ENCODE measurements at places on chromosomes 3 and 15. TPM values are rescaled to one million over a fixed set of nuclear protein-coding genes. Genes with fewer than 3 reads are reported as not detected.
A peak's percentile ranks its signal among the peaks of the same experiment; 100 is the strongest.

The TFDP2 gene
- 31.9 TPM for total RNA-seq

The CPNE9 gene
- total RNA-seq, result not detected

The GADL1 gene
- total RNA-seq, result not detected

The ABI3BP gene
- not detected for total RNA-seq

The PP2D1 gene
- total RNA-seq, result not detected

The BNC1 gene
- total RNA-seq, result not detected

DNA sequence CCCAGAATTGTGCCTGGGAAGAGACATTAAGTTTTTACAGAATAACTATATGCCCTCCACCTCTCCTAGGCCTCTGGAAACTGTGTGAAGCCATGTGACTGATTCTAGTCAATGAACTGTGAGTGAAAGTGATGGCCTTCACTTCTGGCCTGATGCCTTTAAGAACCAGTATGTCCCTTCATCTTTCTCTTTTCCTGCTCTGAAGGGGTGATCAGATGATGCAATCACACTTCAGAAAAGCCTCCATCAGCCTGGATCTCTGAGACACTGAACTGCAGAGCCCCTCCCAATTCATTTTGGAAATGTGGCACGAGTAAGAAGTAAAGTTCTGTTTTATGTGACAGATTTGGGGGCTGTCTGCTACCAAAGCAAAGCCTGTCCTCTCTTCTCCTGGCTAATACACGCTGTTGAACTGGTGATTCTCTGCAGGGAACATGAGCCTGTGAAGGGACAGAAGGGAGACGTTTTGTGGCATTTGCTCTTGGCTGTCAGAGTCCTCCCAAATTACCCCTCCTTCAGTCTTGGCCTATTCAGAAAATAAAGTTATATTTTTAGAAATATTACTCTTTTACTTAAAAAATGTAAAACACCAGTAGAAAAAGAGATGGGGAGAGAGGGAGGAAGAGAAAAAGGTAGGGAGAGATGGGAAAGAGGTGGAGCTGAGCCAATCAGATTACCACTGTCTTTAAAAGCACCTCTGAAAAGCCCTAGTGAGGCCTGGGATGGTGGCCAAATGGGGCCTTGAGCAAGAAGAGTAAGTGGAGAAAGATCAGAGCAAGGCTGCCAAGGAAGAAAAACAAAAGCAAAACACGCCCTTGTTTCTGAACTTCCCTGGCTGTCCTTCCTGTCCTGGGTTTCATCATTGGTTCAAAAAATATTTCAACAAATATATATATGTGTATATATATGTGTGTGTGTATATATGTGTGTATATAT lies 40.9 kb upstream of the RYK start:
- H3K27me3 ChIP-seq, result peaks cover 5% of the 10 kb centered on the region
- no peaks in the 10 kb centered on the region for H3K36me3 ChIP-seq
- H3K4me3 ChIP-seq, result no peak overlapping the region

- H3K27ac ChIP-seq, result no peak overlapping the region
- DNase-seq, result no peak
- H3K36me3 ChIP-seq, result no peaks in the 10 kb centered on the region
- no peak overlapping the region for H3K4me3 ChIP-seq
- H3K4me1 ChIP-seq, result no peaks in the 10 kb centered on the region
These were observed 412.8 kb upstream of the TGFBR2 start for GRCh38 chr3:30193625-30194044.

- DNase-seq, result no peak
- peaks cover 2% of the 10 kb centered on the region for H3K36me3 ChIP-seq
- H3K4me1 ChIP-seq, result peaks cover 6% of the 10 kb centered on the region
These were observed 455 bp upstream of the TRPM1 start for GRCh38 chr15:31102039-31102321.

- no peak for DNase-seq
- no peaks in the 10 kb centered on the region for H3K27me3 ChIP-seq
- no peak overlapping the region for H3K4me3 ChIP-seq
These were observed 92.9 kb downstream of the GPR156 start for GRCh38 chr3:120192159-120192558.

DNA sequence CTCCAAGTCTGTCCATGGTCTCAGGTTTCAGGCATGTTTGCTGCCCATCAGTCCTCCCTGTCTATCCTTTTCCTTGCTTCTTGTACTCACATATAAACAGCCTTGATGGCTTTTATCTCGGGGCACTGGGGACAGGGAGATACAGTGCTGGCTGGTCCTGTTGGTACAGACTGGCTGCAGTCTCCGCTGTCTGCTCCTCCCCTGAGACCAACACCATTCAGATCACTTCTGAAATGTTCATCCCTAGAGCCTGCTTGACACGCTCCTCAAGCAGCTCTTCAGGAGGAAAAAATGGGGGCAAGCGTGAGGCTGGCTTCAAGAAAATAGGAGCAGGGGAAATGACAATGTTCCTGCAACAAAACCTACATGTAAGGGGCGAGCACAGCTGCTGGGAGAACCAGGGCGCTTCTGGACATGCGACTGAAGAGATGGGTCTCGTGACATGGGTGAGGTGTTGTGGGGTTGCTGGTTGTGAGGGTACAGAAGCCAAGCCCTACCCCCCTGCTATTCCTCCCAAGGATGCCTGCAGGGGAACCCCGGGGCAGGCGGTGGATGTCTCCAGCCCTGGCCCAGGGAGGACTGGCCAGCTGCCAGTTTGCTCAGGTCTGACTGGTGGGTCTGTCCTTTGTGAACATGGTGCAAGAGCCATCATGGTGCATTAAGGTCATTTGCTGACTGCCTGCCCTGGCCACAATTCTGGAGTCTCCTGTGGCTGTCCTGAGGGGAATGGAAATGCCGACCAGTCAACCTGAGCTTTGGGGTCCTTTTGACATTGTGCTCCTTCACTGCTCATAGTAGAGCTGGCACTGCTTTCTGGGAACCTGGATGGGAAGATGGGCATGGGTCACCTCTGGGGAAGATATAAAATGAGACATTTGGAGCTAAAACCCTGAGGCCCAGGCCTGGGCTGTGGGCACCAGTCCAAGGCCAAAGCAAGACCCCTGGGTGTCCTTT lies 40.1 kb downstream of the KY start:
- no peak overlapping the region for H3K27ac ChIP-seq
- peaks cover 6% of the 10 kb centered on the region for H3K4me1 ChIP-seq
- H3K27me3 ChIP-seq, result peaks cover 56% of the 10 kb centered on the region
- no peak for DNase-seq

- no peak for DNase-seq
- H3K27ac ChIP-seq, result no peak overlapping the region
- peaks cover 20% of the 10 kb centered on the region for H3K4me1 ChIP-seq
- no peak overlapping the region for H3K4me3 ChIP-seq
- H3K27me3 ChIP-seq, result peaks cover 46% of the 10 kb centered on the region
These were observed 105.6 kb upstream of the HES1 start for GRCh38 chr3:194030372-194030771.

DNA sequence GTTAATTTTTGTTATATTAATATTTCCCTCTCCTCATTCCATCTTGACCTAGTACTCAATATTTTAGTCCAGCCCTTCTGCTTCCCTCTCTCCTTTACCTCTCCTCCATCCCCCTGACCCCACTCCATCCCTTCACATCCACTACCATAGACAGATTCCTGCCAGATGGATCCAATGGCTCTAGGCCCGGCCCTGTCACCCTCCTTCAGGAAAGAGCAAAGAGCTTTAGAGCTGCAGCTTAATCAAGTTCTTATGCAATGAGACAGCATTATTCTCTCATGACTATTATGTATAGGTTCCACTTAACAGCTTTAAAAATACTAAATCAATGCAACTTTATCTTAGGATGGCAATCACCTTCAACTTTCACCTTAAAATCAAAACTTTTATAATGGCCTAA lies 200.7 kb upstream of the TTC14 start:
- no peak overlapping the region for H3K27ac ChIP-seq
- no peak for DNase-seq
- peaks cover 2% of the 10 kb centered on the region for H3K4me1 ChIP-seq
- H3K36me3 ChIP-seq, result no peaks in the 10 kb centered on the region

GRCh38 chr15:73996267-73996666 lies 1.8 kb downstream of the PML start:
- no peak for DNase-seq
- peak overlapping the region; percentile 99 for H3K27ac ChIP-seq
- peaks cover 5% of the 10 kb centered on the region for H3K36me3 ChIP-seq
- H3K4me1 ChIP-seq, result peaks cover 52% of the 10 kb centered on the region
- no peaks in the 10 kb centered on the region for H3K27me3 ChIP-seq

GRCh38 chr3:70539908-70540307 lies 227.5 kb upstream of the MDFIC2 start:
- no peak overlapping the region for H3K27ac ChIP-seq
- H3K27me3 ChIP-seq, result peaks cover 44% of the 10 kb centered on the region
- H3K36me3 ChIP-seq, result peaks cover 2% of the 10 kb centered on the region

DNA sequence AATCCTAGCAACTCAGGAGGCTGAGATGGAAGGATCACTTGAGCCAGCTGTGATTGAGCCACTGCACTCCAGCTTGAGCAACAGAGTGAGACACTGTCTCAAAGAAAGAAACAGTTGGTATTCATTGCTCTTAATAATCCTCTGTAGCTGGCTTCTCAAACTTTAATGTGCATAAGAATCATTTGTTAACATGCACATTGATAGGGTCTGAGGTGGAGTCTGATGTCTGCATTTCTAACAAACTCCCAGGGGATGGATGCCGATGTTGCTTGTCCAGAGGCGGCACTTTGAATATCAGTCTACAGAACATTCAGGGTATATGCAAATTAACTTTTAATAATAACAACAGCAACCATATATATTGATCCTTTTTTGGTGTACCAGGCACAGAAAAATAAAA lies 39.9 kb downstream of the NKIRAS1 start:
- H3K4me3 ChIP-seq, result no peak overlapping the region
- H3K27me3 ChIP-seq, result no peaks in the 10 kb centered on the region
- peaks cover 28% of the 10 kb centered on the region for H3K4me1 ChIP-seq
- H3K27ac ChIP-seq, result peak overlapping the region; percentile 56

- no peak overlapping the region for H3K27ac ChIP-seq
- H3K4me1 ChIP-seq, result no peaks in the 10 kb centered on the region
- no peak overlapping the region for H3K4me3 ChIP-seq
- H3K36me3 ChIP-seq, result no peaks in the 10 kb centered on the region
- H3K27me3 ChIP-seq, result no peaks in the 10 kb centered on the region
- DNase-seq, result no peak
These were observed 303.3 kb downstream of the ARRDC4 start for GRCh38 chr15:98263787-98264186.

DNA sequence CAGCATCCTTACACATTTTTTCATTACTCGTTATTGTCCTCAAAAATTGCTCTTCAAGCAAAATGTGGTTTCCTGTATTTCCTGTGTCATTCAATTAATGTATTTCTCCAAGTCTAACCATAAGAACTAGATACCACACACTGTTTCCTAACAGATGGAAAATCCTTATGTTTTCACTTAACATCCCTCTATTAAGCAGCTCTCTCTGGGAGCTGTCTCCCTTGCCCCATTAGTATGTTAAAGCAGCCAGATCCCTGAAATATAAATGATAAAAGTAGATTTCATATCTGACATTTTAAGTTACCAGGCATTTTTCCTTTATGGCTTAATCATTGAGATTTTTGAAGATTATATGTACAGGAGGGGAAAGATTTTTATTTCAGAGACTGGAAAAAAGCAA lies 15.9 kb downstream of the PFN2 start:
- no peaks in the 10 kb centered on the region for H3K27me3 ChIP-seq
- H3K4me3 ChIP-seq, result no peak overlapping the region
- no peak overlapping the region for H3K27ac ChIP-seq
- DNase-seq, result no peak

DNA sequence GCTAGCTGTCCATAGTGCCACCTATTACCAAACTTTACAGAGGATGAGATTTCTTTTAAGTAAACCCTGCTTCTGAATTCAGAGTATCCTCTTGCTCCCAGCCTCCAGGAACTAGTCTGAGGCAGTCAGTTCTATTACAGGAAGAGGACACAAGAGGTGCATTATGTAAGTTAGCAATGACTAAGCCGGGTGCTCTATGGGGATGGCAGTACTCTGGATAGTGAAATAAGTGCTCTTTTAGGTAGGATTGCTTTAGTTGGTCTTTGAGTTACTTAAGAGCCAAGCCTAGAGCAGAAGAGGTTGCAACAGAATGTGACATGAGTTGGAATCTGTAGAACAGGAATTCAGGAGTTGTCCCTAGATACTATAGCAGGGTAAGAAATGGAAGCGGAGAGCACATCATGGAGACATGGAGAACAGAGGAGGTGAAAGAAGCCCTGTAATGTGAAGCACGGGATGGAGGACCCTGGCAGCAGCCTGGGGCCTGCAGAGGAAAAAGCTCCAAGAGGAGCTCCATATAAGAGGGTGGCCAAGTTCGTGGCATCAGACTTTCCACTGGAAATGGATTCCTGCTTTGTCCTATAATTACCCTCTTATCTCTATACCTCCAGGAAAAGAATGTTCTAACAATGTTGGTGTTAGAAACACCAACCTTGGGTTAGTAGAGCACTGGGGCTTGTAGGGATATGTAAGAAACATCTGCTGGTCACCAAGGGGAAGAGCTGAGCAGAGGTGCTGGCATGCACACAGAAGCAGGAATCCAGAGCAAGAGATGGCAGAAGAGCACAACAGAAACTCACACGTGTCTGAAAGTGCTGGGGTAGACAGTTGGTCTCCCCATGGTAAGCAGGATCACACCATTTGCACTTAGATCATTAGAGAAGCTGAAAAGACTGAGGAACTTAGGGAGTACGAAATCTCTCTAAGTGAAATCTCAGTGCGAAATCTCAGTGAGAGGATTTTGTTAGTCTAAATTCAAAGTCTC lies 851.1 kb downstream of the FHIT start:
- no peaks in the 10 kb centered on the region for H3K4me1 ChIP-seq
- peaks cover 5% of the 10 kb centered on the region for H3K27me3 ChIP-seq
- H3K4me3 ChIP-seq, result no peak overlapping the region
- no peak overlapping the region for H3K27ac ChIP-seq
- no peak for DNase-seq
- H3K36me3 ChIP-seq, result no peaks in the 10 kb centered on the region

DNA sequence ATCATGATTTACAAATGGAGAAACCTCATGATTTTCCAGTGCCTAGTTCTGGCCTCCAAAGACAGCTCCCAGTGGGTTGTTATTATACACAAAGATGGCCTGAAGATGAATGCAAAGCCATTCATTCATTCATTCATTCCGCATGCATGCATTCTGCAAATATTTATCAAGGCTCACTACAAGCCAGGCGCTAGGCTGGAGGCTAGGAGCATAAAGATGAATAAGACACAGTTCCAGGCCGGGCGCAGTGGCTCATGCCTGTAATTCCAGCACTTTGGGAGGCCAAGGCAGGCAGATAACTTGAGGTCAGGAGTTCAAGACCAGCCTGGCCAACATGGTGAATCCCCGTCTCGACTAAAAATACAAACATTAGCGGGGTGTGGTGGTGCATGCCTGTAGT lies 2.4 kb upstream of the PSMD2 start:
- peaks cover 11% of the 10 kb centered on the region for H3K4me1 ChIP-seq
- no peak overlapping the region for H3K27ac ChIP-seq
- H3K4me3 ChIP-seq, result no peak overlapping the region
- peaks cover 6% of the 10 kb centered on the region for H3K27me3 ChIP-seq
- H3K36me3 ChIP-seq, result no peaks in the 10 kb centered on the region
- DNase-seq, result no peak
